Right lung (tissue), 10 donors: ENCODE measurements at places on chromosomes 16 and 17. TPM values are rescaled to one million over a fixed set of nuclear protein-coding genes. Genes with fewer than 3 reads are reported as not detected.

- DNase-seq: peak; percentile 90
These were observed 4.3 kb downstream of the MYO1C start for GRCh38 chr17:1487939-1488825.

Gene PPL
- 44.8 TPM for polyA plus RNA-seq

- DNase-seq: no peak
These were observed 40.5 kb downstream of the LYRM1 start for GRCh38 chr16:20940871-20941635.

DNA sequence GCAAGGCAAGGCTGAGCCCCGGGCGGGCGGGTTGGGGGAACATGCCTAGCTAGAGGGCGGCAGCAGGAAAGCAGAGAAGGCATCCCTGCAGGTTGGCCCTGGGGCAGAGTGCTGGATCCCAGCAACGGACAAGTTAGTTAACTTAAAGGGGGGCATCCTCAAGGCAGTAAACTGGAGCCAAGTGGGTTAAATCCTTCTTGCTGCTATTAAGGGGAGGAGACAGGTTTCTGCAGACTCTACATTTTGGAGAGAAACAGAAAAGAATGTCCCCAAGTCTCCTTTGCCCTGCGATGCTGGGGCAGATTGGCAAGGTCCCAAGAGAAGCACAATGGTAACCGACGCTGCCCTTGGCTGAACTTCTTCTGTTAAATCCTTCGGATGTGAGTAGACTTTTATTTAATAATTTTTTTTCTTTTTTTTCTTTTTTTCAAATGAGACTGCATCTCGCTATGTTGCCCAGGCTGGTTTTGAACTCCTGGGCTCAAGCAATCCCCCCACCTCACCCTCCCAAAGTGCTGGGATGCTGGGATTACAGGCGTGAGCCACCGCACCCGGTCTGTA is 14.0 kb downstream of the ATP5PD start:
- DNase-seq: no peak

Gene KRT20
- polyA plus RNA-seq: not detected

DNA sequence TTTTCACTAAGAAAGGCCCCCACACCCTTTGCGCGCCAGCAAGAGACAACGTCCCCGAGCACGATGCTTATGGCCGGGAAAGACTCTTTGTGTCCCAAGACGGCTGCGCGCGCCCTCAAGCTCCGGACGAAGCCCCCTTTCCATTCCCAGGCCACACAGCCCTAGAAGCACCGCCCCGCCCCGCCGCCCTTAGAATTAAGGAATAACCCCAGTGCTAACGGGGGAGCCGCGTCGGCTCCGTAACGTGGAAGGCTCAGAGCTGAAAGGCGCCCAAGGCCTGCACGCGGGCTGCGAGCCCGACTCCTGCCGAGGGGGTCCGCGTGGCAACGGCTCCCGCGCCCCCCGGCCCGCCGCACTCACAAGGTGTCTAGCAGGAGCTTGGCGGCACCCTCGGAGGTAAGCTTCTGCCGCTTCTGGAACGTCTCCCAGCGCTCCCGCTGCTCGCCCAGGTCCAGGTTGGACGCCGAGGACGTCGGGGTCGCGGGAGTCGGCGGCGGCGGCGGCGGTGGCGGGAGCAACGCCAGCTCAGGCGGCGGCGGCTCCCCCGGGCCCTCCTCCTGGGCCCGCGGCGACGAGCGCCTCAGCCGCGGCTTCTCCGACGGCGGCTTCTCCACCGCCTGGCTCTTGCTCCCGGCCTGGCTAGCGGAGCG is 477 bp downstream of the CENPV start:
- DNase-seq: peak; percentile 57

Gene PTX4
- polyA plus RNA-seq: 0.15 TPM

DNA sequence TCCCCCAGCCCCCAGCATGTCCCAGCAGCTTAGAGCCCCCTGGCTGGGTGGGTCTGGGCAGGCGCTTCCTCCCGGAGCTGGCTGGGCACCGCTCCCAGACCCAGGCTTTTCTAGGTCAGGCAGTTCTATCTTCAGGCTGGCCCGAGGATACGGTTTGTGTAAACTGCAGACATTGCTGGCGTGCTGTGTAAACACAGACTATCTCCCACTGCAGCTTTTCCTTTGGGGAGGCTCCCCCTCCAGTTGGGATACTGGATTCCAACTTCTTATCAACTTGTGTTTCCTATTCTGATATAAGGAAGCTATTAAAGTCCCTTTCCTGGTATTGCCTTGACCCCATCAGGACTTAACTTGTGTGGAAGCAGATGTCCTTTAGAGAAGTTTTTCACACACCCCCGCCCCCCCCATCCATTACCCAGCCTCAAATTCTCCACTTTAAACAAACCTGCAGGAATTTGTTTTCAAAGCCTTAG is 18.3 kb upstream of the GNA13 start:
- DNase-seq: peak; percentile 81

DNA sequence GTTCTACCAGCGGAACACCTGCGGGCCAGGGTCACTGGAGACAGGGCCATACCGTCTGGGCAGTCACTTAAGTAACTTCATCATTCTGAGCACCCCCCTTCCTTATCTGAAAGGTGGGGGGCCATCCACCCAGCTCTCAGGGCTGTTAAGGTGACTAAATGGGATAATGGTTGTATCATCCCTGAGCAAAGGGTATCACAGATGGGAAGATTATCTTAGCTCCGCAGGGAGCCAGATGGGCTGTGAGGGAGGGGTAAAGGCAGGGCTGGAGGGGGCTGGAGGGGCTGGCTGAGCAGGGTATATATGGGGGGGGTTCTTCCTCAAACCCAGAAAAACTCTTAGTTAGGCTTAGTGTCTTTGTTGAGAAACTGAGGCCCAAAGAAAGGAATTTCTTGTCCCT is 2.9 kb upstream of the CACNA1G start:
- DNase-seq: no peak

Gene KRTAP17-1
- not detected for polyA plus RNA-seq

Gene MMP15
- 54.2 TPM for polyA plus RNA-seq

DNA sequence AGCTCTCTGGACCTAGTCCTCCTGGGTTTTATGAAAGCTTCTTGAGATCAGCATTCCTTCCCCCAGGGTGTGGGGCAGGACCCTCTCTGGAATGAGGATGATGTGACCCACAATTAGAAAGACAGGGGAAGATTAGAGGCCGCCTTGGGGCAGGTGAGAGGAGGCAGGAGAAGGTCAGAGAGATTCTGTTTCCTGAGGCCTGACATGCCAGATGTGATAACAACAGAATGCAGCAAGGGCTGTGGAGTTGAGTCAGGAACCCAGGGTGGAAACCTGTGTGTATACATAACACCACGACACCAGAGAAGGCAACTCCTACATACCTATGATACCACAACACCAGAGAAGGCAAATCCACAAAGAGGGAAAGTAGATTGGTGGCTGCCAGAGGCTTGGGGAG is 5.4 kb upstream of the SLC5A10 start:
- no peak for DNase-seq

- DNase-seq: no peak
These were observed 23.5 kb downstream of the MYO19 start for GRCh38 chr17:36511216-36511615.

Gene OTOA
- polyA plus RNA-seq: not detected

Gene KRTAP4-3
- not detected for polyA plus RNA-seq

DNA sequence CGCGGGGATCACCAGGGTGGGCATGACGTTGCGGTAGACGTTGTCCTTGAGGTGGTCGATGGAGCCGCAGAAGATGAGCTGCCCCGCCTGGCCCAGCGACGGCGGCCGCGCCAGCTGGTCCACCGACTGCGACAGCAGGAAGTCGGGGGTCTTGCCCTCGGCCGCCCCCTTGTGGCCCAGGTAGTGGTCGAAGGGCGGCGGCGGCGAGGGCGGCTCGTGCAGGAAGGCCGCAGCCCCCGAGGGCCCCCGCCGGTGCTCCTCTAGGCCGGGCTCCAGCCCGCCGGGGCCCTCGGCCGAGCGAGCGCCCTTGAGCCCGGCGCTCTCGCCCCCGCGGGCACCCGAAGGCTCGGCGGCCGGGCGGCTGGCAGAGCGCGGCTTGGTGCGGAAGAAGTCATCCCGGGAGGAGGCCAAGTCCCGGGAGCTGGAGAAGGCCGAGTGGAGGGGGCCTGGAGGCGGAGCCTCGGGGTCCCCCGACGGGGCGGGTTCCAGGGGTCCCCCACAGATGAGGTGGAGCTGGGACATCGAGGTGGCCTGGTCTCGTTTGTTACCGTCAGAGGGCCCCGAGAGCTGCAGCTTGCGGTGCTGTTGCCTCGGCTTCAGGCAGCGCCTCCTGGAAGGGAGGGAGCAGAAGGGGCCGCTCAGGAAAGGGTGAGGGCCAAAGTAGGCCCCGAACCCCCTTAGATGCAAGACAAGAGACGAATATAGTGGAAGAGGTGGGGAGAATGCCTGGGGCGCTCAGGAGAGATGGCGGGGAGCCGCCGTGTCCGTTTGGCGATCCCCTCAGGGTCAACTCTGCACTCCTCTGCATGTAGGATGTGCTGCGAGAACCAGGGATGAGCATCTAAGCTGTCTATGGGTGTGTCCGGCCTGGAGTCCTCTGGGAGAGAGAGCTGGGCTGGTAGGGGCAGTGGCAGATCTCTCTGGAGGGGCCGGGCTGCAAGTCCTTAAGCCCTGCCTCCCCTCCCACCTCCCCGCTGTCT is 8.8 kb downstream of the FAM171A2 start:
- no peak for DNase-seq

GRCh38 chr17:73308017-73308823 is 3.6 kb downstream of the CDC42EP4 start:
- DNase-seq: peak; percentile 89

GRCh38 chr17:42817866-42818265 is 6.2 kb downstream of the BECN1 start:
- no peak for DNase-seq

Gene MYBBP1A
- polyA plus RNA-seq: 35.3 TPM

DNA sequence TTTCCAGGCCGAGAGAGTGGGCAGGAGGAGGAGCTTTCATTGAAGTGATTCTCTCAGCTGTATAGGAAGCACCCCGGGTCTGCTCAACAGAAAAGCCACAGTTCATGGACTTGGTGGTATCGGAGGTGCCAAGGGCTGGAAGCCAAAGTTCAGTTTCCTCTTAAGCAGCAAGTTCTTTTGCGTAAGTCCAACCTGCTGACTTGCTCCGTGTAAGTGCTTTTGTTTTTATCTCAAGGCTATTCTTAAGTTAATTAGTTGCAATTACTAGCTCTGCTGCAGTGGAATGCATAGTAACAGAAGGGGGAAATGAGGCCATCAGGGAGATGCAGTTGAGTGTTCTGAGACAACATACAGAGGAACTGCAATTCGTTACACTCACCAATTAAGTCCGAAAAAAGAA is 44.6 kb downstream of the SMIM36 start:
- DNase-seq: no peak

DNA sequence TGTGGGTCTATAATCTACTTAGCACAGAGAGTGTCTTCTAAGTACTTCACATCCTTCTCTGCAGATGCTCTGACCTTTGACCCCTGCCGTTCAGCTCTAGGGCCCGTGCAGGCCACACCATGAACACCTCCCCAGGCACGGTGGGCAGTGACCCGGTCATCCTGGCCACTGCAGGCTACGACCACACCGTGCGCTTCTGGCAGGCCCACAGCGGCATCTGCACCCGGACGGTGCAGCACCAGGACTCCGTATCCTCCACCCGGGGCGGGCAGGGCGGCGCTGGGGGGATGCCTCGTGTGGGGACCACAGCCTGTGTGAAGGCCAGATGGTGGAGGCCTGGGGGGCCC is 686 bp downstream of the MLST8 start:
- DNase-seq: no peak

- DNase-seq: no peak
These were observed 28.6 kb downstream of the NPTX1 start for GRCh38 chr17:80447790-80448189.

Gene GINS3
- 10.9 TPM for polyA plus RNA-seq

GRCh38 chr17:81084680-81085419 is 49.9 kb downstream of the BAIAP2 start:
- DNase-seq: no peak

- DNase-seq: no peak
These were observed 3.7 kb downstream of the TXNDC11 start for GRCh38 chr16:11738742-11739544.

Gene PRR35
- polyA plus RNA-seq: not detected

- DNase-seq: no peak
These were observed 15.4 kb downstream of the MFSD11 start for GRCh38 chr17:76753061-76753961.

DNA sequence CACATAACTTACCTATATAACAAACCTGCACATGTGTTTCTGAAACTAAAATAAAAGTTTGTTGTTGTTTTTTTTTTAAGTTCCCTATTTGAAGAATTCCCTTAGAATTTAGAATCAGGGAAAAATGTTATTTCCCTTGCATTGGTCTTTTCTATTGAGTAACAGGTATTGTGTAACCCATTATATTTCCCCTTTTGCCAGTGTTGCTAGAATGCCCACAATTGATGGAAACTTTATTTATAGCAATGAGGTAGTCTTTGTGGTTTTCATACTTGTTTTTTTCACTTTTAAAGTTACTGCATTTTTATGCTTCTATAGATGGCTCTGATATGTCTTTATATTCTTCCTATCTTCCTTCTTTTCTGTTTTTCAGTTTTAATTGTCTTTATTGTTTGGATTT is 3.9 kb downstream of the NLRP1 start:
- DNase-seq: no peak

Gene CD300LB
- 0.23 TPM for polyA plus RNA-seq

Gene KRT32
- not detected for polyA plus RNA-seq

GRCh38 chr17:63364944-63365343 is 81.2 kb downstream of the CYB561 start:
- DNase-seq: no peak

GRCh38 chr17:15981208-15981607 is 18.3 kb downstream of the ZSWIM7 start:
- DNase-seq: no peak

- DNase-seq: no peak
These were observed 1.5 kb downstream of the ZNF768 start for GRCh38 chr16:30524575-30525568.

Gene ENGASE
- polyA plus RNA-seq: 31.8 TPM

GRCh38 chr16:13507530-13507929 is 412.4 kb upstream of the ERCC4 start:
- DNase-seq: no peak

DNA sequence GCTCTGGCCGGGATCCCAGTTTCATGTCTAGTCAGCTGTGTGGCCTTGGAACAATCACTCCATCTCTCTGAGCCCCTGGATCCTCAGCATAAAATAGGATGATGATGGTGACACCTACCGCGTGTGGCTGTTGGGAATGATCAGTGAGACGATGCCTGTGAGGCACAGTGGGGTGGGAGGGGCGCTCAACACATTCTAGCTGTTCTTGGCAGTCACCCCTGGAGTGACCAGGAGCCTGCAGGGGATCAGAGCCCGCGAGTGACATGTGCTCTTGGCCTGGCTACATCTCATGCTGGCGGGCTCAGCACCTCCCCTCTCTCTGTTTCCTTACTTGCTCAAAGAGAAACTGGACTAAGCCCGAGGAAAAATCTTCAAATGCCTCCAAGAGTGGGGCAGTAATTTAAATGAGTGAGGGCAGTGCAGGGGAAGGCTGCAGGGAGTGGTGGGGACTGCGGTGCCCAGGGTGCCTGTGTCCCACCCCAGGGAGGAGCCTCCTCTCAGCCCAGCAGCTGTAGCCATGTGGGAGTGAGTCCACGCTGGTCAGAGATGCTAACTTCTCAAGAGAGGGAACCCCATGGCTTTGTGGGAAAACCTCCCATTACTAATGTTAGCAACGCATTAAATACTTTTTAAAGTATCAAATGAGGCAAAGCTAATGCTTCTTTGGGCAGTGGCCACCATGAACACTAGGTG is 23.1 kb upstream of the DOK4 start:
- DNase-seq: no peak

- DNase-seq: no peak
These were observed 108.5 kb downstream of the SDK2 start for GRCh38 chr17:73535746-73536145.

Gene MPP3
- 13.7 TPM for polyA plus RNA-seq

Gene MGRN1
- polyA plus RNA-seq: 38.2 TPM

Gene FDXR
- polyA plus RNA-seq: 4.6 TPM
